ENCODE measurements at places on chromosomes 4 and X. TPM values are rescaled to one million over a fixed set of nuclear protein-coding genes. Genes with fewer than 3 reads are reported as not detected.

The MSX1 gene
- polyA plus RNA-seq = 2.8 TPM

The KDR gene
- not detected for polyA plus RNA-seq

The ABCB7 gene
- polyA plus RNA-seq = 25.1 TPM

The PRMT9 gene
- 19.3 TPM for polyA plus RNA-seq

The GIMD1 gene
- polyA plus RNA-seq = not detected

The PAGE4 gene
- polyA plus RNA-seq = not detected

The ADH1C gene
- not detected for polyA plus RNA-seq

The ZNF141 gene
- polyA plus RNA-seq = 19.0 TPM

The TEC gene
- not detected for polyA plus RNA-seq

The FGG gene
- polyA plus RNA-seq = not detected

The SCD5 gene
- polyA plus RNA-seq = 226 TPM

The CT45A5 gene
- polyA plus RNA-seq = not detected

The CPE gene
- 623 TPM for polyA plus RNA-seq

The EDA2R gene
- polyA plus RNA-seq = 6.1 TPM

The TLR1 gene
- polyA plus RNA-seq = not detected

The SPATA4 gene
- polyA plus RNA-seq = not detected

The EDA gene
- 1.3 TPM for polyA plus RNA-seq

The CTAG2 gene
- not detected for polyA plus RNA-seq

The TADA2B gene
- 14.9 TPM for polyA plus RNA-seq

The BEND2 gene
- polyA plus RNA-seq = not detected

The KLKB1 gene
- polyA plus RNA-seq = not detected

The ARSJ gene
- not detected for polyA plus RNA-seq

The PHOX2B gene
- not detected for polyA plus RNA-seq

The OTC gene
- polyA plus RNA-seq = not detected

The CNKSR2 gene
- 31.1 TPM for polyA plus RNA-seq

The MAGEA8 gene
- not detected for polyA plus RNA-seq

The TMSB15C gene
- polyA plus RNA-seq = 38.0 TPM

The DMP1 gene
- polyA plus RNA-seq = 0.48 TPM

The TMEM144 gene
- 1.3 TPM for polyA plus RNA-seq

The TMSB15A gene
- polyA plus RNA-seq = 1,130 TPM

The HSPA4L gene
- 13.0 TPM for polyA plus RNA-seq

The MAGEB3 gene
- not detected for polyA plus RNA-seq

The HPGDS gene
- not detected for polyA plus RNA-seq

The CXXC4 gene
- 127 TPM for polyA plus RNA-seq

The CLDN34 gene
- polyA plus RNA-seq = not detected

The ARX gene
- 42.8 TPM for polyA plus RNA-seq

The EDNRA gene
- polyA plus RNA-seq = 0.20 TPM

Data from neural cell (in vitro differentiated cells).